ENCODE measurements at places on chromosomes 11 and 22.

DNA sequence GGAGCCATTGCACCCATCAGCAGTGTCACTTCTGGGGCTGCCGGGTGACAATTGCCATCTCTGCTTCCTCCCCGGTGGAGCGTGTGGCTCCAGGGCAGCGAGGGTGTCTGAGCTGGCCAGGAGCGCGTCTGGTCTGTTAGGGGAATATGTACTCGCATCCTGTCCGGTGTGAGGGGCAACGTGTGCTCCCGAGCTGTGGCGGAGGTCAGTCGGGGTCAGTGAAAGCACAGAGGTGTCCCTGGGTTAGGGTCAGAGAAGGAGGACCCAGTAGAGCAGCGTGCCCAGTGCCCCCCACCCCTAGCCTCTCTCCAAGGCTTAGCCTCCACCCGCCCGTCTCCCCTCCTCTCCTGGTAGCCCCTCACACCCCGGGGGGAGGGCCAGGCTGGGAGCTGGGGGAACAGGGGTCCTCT lies 1.5 kb downstream of the CLCF1 start:
- no peak for DNase-seq

DNA sequence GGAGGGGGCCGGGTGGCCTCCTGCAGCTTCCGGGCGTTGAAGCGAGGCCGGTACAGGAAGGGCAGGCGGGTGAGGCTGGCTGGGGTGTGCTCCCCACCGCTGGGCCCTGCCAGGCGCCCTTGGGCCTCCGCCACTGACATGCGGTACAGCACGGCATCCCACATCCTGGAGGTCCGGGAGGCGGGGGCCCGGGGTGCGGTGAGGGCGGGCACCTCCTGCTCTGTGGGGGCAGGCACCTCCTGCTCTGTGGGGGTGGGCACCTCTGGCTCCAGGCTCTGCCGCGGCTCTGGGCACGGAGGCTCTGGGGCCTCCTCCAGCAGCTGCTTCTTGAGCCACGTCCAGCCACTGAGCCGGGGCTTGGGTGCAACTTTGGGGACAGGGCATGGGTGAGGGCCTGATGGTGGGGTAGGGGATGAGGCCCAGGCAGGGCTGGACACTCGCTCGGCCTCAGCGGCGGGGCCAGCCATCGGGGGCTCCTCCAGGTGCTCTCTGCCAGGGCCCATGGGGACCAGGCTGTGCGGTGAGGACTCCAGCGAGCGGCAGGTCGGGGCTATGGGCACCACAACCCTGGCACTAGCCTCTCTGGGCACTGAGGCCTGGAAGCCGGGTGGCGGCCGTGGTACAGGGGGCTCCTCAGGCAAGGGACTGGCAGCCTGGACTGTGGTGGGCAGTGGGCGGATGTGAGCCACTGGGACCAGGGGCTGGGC lies 2.3 kb downstream of the PRR33 start:
- DNase-seq, result no peak

GRCh38 chr11:95698676-95699557 lies 90.7 kb downstream of the FAM76B start:
- peak; percentile 81 for DNase-seq

- no peak for DNase-seq
Measured at GRCh38 chr11:35365961-35366360, 53.4 kb downstream of the SLC1A2 start.

DNA sequence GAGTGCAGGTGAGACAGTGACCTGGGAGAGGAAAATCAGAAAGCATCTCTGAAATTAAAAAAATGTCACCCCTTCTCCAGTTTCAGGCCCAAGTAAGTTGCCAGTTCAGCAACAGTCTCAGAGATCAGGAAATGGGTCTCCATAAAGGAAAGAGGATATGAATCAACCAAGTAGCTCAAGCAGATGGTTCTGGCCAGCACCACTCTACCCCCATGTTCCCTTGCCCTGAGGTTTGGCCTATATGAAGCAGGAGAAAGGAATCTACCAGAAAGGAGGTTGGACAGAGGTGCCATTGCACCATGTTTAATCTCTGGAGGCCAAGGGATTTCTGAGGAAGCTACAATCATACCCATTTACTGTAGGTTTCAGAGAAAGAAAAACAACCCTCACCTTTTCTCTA lies 7.7 kb downstream of the FZD4 start:
- DNase-seq, result no peak

GRCh38 chr11:122139595-122139866 lies 23.5 kb upstream of the BLID start:
- DNase-seq, result no peak

DNA sequence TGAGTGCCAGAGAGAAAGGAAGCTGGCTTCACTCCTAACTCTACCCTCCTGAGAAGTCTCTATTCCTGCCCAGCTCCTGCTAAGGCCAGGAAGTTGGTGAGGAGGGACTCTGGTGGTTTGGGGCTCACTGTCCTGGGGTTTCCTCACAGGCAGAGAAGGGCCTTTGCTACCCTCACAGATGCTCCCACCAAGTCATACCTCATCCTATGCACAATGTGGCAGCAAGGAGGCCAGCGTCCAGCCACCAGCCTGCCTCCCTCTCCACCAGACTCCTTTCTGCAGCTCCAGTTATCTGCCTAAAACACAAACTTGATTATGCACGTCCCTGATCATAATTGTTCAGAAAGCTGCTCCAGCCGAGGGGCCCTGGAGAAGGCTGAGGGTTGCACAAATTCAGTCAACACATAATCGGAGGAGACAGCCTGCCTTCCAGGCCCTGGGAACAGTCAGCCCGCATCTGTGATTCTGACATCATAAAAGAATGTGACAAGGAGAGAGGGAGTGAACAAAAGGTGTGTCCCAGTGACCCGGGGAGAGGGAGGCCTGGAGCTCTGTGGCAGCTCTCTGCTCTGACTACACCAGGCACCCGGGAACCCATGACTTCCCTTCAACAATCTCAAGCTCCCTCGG lies 28.8 kb downstream of the DKK3 start:
- DNase-seq, result no peak

- DNase-seq, result no peak
Measured at GRCh38 chr11:123170929-123171328, 24.1 kb downstream of the CLMP start.

GRCh38 chr11:41334007-41334933 lies 125.2 kb downstream of the LRRC4C start:
- no peak for DNase-seq

DNA sequence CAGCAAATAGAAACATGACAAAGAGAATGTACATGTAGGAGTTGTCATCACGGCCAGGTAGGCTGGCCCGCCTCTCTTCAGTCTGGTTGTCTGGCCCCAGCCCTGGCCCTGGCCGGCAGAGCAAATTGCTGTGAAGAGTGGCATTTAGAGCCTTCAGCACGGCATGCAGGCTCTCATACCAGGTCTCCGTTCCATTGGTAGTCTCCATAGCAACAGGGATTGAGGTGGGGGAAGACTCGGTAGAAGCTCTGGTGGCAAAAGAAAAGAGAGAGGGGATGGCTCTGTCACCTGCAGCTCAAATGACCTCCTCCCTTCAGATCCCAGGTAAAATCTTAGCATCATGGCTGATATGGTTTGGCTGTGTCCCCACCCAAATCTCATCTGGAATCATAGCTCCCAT lies 10.0 kb downstream of the KCNE3 start:
- no peak for DNase-seq

DNA sequence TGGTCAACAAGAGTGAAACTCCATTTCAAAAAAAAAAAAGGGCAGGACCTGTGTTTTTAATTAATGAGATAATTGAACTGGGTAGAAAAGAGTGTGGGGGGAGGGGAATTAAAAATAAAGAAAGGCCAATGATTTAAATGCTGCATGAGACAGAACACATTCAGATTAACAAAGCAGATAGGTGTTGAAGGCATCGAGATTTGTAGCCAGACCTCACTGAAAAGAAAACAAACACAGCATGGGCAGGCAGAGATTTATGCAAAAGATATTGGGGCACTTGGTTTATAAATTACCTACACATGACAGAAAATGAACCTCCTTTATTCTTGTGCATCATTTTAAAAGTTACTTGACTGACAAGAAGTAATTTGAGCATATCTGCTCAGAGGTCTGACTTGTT lies 354.0 kb upstream of the API5 start:
- no peak for DNase-seq

GRCh38 chr11:14413307-14414069 lies 54.5 kb upstream of the RRAS2 start:
- peak; percentile 64 for DNase-seq

DNA sequence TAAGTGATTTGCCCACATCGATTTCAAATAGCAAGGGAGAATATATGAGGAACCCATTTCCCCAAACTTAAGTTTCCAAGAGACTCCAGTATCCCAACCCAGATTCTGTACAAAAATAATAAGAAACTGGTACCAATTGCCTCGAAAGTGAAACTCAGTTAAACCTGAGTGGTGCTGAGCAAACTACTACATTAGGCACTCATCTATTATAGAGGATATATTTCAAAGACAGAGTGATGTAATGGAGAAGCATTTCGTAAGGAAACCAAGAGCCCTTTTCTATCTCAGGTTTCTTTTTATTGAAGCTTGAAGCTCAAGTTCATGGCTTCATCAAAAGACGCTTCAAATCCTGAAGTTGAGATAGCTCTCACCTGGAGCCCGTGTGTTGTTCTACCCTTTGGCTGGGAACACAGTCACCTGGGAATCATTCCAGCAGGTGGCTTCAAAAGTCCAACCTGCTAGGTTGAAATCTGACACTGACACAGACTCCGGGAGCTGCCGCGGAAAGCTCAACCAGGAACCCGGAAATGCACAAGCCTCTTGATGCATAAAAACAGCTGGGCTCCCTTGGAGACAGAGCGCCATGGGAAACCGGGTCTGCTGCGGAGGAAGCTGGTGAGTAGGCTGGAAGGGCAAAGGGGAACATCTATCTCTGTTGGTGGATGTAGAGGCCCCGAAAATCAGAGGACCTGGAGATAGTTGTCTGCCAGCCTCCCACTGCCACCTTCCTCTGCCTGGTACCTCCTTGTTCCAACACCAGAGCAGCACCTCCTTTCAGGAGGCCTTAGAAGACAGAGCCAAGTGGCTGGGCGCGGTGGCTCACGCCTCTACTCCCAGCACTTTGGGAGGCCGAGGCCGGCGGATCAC lies at the start of gene C11orf52:
C11orf52 (plus strand) TSS at position 524 of the 867 bp plus-strand sequence; CDS start at position 584, 60 bp downstream.
- DNase-seq, result no peak

DNA sequence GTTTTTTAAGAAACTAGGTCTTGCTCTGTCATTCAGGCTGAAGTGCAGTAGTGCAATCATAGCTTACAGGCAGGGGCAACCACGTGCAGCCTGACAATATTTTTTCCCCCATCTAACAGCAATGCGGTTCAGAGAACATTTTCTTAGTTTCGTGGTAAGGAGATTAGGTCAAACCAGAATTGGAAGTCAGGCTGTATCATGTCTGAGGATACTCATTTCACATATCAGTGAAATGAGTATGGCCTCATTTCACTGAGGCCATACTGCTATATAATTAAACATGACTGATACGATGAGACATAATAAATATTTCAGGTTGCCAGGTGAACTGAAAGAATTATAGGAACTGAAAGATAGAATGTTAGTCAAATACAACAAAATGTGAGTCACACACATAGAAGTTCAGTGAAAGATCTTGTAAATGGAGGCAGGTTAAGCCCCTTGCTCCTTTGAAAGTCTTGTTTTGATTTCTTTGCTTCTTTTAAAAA lies 32.5 kb upstream of the IZUMO1R start:
- no peak for DNase-seq

DNA sequence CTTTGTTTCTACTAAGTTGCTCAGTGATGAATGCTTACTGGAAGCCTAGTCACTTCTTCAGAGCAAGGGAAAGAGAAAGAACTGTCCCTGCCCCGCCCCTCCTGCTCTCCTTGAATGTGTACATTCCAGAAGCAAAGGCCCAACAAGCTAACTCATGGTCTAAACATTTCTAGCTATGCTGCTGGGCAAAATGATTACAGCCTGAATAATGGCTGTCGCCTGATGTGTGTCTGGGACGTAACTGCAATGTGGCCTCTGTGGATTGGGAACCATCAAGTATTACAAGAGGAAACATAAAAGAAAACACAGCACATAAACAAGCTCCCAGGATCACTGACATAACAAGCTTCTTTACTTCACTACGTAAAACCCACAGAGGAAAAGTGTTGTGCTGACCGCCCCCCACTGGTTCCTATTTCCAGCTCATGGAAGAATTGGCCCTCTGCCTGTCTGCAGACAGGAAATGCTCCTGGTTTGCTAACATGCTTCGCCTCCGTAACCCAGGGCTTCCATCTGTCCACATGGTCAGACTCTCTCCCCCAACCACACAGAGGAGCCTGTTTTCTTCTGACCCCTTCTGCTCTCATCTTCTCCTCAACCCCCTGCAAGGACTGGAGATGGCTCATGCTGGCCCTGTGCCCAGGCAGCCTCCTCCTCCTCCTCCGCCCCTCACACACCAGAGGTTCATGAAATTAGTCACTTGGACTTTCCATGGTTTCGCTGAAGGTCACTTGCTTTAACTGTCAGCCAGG lies 187.2 kb downstream of the MAML2 start:
- DNase-seq, result peak; percentile 89

- DNase-seq, result no peak
Measured at GRCh38 chr11:17915500-17916143, 97.2 kb downstream of the SERGEF start.

Measured in SK-MEL-5 (cell line).